ENCODE measurements at places on chromosomes 2 and 18. TPM values are rescaled to one million over a fixed set of nuclear protein-coding genes. Genes with fewer than 3 reads are reported as not detected.

PTCD3 gene
- 139 TPM for total RNA-seq

ST6GAL2 gene
- total RNA-seq, result not detected

SSB gene
- 72.0 TPM for total RNA-seq

SAG gene
- total RNA-seq, result 0.10 TPM

RNASEH1 gene
- total RNA-seq, result 19.3 TPM

ALPP gene
- total RNA-seq, result not detected

IGFBP5 gene
- total RNA-seq, result not detected

LOXL3 gene
- 0.10 TPM for total RNA-seq

ABCB11 gene
- total RNA-seq, result not detected

C1GALT1C1L gene
- total RNA-seq, result not detected

EPC2 gene
- 36.6 TPM for total RNA-seq

FSHR gene
- not detected for total RNA-seq

KDSR gene
- 58.7 TPM for total RNA-seq

SULT1C4 gene
- not detected for total RNA-seq

UGT1A4 gene
- not detected for total RNA-seq

ANKRD62 gene
- not detected for total RNA-seq

ZNF519 gene
- 12.9 TPM for total RNA-seq

CFC1 gene
- total RNA-seq, result not detected

SMAD2 gene
- 134 TPM for total RNA-seq

POU3F3 gene
- not detected for total RNA-seq

GKN2 gene
- total RNA-seq, result not detected

PNPT1 gene
- total RNA-seq, result 19.7 TPM

GPR45 gene
- total RNA-seq, result not detected

VIL1 gene
- not detected for total RNA-seq

All from activated naive CD4-positive, alpha-beta T cell treated with anti-CD3 and anti-CD28 coated beads, Interleukin-2, amount 10 ng/mL, durations not matched to agents 5 hours and 36 hours (primary cell).